ENCODE measurements at places on chromosomes 5 and 9.

GRCh38 chr9:91296354-91296753, 65.4 kb downstream of the AUH start:
- H3K27me3 ChIP-seq: no peaks in the 10 kb centered on the region
- H3K4me1 ChIP-seq: no peaks in the 10 kb centered on the region
- H3K4me3 ChIP-seq: no peak overlapping the region
- peaks cover 36% of the 10 kb centered on the region for H3K36me3 ChIP-seq
- no peak overlapping the region for H3K27ac ChIP-seq

GRCh38 chr5:144460600-144460999, 289.9 kb downstream of the KCTD16 start:
- H3K27ac ChIP-seq: no peak overlapping the region
- no peaks in the 10 kb centered on the region for H3K4me1 ChIP-seq
- H3K36me3 ChIP-seq: no peaks in the 10 kb centered on the region
- no peak for DNase-seq
- H3K27me3 ChIP-seq: no peaks in the 10 kb centered on the region

DNA sequence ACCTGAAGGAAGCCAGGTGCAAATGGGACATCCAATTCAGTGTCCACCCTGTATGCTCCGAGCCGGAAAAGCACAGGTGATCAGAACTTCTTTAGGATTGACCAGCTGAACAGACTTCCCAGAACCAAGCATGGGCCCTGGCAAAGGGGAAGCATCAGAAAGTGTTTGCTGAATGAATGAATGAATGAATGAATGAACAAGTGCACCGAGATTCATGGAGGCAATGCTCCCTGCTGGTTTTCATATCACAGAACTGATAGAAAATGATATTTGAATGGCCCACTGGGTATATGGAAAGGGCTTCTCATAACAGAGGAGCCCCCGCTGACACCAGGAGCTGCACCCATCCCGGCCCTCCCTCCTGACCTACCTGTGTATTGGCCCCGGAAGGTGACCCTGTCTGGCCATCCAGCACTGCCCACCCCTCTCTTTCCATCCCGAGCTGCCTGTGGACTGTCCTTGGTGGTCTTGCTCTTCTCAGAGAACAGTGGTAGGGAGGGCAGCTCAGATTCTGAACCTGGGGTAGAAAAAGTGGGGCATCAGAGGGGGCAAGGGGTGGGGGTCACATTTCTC, 15.9 kb downstream of the ORM2 start:
- no peak overlapping the region for H3K27ac ChIP-seq
- H3K4me1 ChIP-seq: peaks cover 24% of the 10 kb centered on the region
- DNase-seq: no peak
- no peak overlapping the region for H3K4me3 ChIP-seq
- no peaks in the 10 kb centered on the region for H3K27me3 ChIP-seq
- peaks cover 99% of the 10 kb centered on the region for H3K36me3 ChIP-seq

GRCh38 chr5:35342664-35343063, 112.4 kb upstream of the PRLR start:
- H3K27ac ChIP-seq: no peak overlapping the region
- no peak for DNase-seq
- H3K4me1 ChIP-seq: no peaks in the 10 kb centered on the region
- no peaks in the 10 kb centered on the region for H3K36me3 ChIP-seq
- H3K4me3 ChIP-seq: no peak overlapping the region
- H3K27me3 ChIP-seq: no peaks in the 10 kb centered on the region

DNA sequence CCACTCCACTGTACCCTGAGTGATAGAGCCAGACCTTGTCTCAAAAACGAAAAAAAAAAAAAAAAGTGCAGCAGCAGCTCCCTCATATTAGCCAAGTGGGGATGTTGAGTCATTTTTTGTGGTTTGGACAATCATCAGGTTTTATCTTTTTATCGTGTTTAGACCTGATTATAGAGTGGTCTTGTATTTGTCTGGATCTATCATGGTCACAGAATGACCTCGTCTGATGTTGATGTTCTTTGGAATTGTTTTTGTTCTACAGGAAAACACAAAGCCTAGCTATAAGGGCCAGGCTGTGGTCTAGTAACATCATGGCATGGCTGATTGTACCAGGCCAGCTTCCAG, 1.6 kb upstream of the FBXW11 start:
- H3K4me1 ChIP-seq: peaks cover 25% of the 10 kb centered on the region
- no peak overlapping the region for H3K4me3 ChIP-seq
- no peak for DNase-seq
- no peak overlapping the region for H3K27ac ChIP-seq

GRCh38 chr5:1502046-1502736, 21.6 kb downstream of the LPCAT1 start:
- no peak for DNase-seq
- no peak overlapping the region for H3K4me3 ChIP-seq
- peaks cover 21% of the 10 kb centered on the region for H3K36me3 ChIP-seq
- H3K4me1 ChIP-seq: peaks cover 47% of the 10 kb centered on the region

DNA sequence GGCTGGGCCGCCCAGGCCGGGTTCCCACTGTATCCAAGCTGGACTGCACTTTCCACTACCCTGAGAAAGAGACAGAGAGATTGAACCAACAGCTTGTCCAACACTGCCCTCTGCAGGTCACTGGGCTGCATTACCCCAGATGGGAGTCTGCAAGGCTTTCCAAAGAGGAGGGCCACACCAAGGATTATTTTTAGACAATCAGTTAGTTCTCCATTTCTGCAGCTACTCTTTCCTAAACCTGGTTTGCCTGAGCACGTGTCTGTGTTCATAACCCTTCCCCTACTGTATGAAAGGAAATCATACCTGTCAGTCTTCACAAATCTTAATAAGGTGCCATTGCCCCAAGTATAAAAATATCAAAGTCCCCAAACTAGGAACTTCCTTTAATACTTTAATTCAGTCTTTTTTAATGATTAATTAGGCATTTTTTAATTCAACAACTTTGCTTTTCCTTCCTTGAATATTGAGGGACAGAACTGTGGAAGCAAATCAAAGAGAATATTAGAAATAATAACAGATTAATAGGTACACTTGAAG, 13.4 kb upstream of the FGF1 start:
- peak; percentile 82 for DNase-seq
- H3K4me1 ChIP-seq: no peaks in the 10 kb centered on the region
- no peaks in the 10 kb centered on the region for H3K27me3 ChIP-seq
- H3K27ac ChIP-seq: no peak overlapping the region

- no peaks in the 10 kb centered on the region for H3K27me3 ChIP-seq
- no peaks in the 10 kb centered on the region for H3K4me1 ChIP-seq
- no peak overlapping the region for H3K4me3 ChIP-seq
- no peak for DNase-seq
- no peak overlapping the region for H3K27ac ChIP-seq
Measured at GRCh38 chr5:171850324-171850947, 64.8 kb downstream of the SMIM23 start.

DNA sequence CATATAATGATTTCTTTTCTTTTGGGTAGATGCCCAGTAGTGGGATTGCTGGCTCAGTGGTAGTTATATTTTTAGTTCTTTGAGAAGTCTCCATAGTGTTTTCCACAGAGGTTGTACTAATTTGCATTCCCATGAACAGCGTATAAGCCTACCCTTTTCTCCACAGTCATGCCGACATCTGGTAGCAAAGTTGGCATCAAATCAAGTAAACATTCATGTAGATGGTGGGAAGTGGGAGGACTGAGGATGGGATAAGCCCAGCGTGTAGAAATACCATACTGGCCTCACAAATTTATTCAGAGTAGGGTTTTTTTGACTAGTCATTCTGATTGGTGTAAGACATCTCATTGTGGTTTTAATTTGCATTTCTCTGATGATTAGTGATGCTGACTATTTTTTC, 115.4 kb downstream of the EGFLAM start:
- H3K4me1 ChIP-seq: peaks cover 7% of the 10 kb centered on the region
- H3K4me3 ChIP-seq: no peak overlapping the region
- no peak for DNase-seq
- H3K36me3 ChIP-seq: no peaks in the 10 kb centered on the region
- H3K27ac ChIP-seq: no peak overlapping the region

GRCh38 chr5:105840800-105841199, 1829.9 kb downstream of the EFNA5 start:
- H3K27me3 ChIP-seq: no peaks in the 10 kb centered on the region
- no peaks in the 10 kb centered on the region for H3K4me1 ChIP-seq
- no peak for DNase-seq
- no peaks in the 10 kb centered on the region for H3K36me3 ChIP-seq

- H3K27me3 ChIP-seq: peaks cover 19% of the 10 kb centered on the region
- no peak overlapping the region for H3K27ac ChIP-seq
- no peaks in the 10 kb centered on the region for H3K36me3 ChIP-seq
- H3K4me1 ChIP-seq: no peaks in the 10 kb centered on the region
- no peak overlapping the region for H3K4me3 ChIP-seq
Measured at GRCh38 chr9:123964761-123965160, 34.8 kb upstream of the DENND1A start.

DNA sequence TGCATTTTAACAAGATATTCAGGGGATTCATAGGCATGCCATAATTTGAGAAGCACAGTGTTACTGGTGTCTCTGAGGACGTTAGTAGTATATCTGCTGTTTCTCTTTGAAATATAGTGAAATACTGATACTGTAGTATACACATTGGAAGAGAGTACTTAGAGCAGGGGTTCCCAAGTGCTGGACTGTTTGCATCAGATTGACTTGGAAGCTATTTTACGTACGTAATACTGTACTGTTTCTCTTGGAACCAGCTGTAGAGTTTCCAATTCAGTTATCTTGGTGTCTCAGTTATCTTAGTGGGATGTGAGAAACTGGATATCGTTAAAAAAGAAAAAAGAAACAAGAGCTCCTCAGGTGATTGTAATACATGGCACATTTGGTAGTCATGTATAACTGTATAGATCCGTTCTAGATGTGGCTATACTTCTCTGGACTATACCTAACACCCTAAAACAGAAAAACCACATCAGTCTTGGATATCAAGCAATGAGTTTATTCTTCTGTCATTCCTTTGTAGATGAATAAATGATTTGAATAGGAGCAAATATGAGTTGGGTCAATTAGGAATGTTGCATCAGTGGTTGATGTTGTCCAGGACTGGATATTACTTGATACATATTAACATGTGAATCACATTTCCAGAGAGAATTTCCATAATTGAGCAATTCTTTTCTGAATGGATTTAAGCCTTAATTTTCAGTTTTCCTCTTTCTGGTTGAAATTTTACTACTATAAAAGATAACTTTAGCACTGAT, 33.4 kb downstream of the PRRC1 start:
- H3K4me1 ChIP-seq: no peaks in the 10 kb centered on the region
- no peaks in the 10 kb centered on the region for H3K27me3 ChIP-seq
- H3K36me3 ChIP-seq: peaks cover 45% of the 10 kb centered on the region
- DNase-seq: no peak

- H3K27ac ChIP-seq: no peak overlapping the region
- no peaks in the 10 kb centered on the region for H3K36me3 ChIP-seq
Measured at GRCh38 chr5:169511708-169512107, 71.9 kb upstream of the SPDL1 start.

- no peaks in the 10 kb centered on the region for H3K27me3 ChIP-seq
- no peak for DNase-seq
- no peaks in the 10 kb centered on the region for H3K36me3 ChIP-seq
- H3K27ac ChIP-seq: no peak overlapping the region
- H3K4me1 ChIP-seq: no peaks in the 10 kb centered on the region
- H3K4me3 ChIP-seq: no peak overlapping the region
Measured at GRCh38 chr9:127627494-127627855, 15.4 kb downstream of the STXBP1 start.

DNA sequence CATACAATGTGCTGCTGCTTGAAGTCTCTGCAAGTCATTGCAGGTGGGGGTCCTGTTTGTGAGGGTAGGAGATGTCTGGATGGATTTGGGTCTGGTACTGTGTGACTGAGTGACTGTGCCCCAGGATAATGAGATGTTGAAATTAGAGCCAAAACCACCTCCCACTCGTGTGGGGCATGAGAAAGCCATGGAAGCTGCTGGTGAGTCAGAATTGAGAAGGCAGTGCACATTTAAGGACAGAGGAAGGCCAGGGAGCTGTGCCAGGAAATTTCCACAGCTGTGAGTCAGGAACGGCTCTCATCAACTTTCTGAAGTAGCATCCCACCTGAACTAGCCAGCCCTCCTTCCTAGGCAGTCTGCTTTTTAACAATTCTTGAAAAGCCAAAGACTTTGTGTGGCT, 229.8 kb downstream of the DRD1 start:
- no peaks in the 10 kb centered on the region for H3K4me1 ChIP-seq
- H3K27me3 ChIP-seq: no peaks in the 10 kb centered on the region

- H3K4me3 ChIP-seq: no peak overlapping the region
- no peaks in the 10 kb centered on the region for H3K27me3 ChIP-seq
- no peak for DNase-seq
- H3K27ac ChIP-seq: no peak overlapping the region
- peaks cover 20% of the 10 kb centered on the region for H3K4me1 ChIP-seq
Measured at GRCh38 chr5:10702040-10702629, 58.9 kb downstream of the DAP start.

All from CD4-positive, alpha-beta T cell (primary cell).